Inflammatory macrophage treated with lipopolysaccharide for 4 hours (primary cell): ENCODE measurements at places on chromosomes 7 and 10.

- DNase-seq, result peak; percentile 53
Measured at GRCh38 chr10:59829024-59829423, 75.8 kb upstream of the MRLN start.

DNA sequence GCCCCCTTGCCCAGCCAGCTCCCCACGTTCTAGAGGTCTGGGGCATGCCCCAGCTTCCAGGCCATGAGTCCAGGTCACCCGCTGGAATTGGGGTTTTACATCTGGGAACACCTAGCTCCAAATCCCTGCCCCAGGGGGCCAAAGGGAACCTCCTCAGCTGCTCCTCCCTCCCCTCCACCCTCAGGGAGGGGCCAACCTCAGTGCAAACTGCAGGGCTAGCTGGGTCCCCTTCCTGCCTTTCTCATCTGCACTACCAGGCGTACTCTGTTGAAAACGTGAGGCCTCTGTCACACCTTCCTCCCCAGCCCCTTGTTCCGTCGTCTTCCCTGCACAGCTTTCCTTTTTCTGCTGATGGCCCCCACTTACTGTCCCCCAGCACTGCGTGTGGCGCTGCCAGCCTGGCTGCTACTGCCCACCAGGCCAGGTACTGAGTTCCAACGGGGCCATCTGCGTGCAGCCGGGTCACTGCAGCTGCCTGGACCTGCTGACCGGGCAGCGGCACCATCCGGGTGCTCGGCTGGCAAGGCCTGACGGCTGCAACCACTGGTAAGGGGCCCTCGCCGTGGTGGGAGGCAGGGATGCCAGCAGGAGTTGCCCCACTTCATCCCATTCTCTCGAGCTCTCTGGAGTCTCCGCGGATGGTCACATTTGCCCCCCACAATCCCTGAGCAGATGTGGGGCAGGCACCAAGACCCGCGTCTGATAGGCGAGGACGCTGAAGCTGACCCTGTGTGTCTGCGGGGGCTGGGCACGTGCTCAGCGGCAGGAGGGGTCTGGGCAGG lies 24.7 kb upstream of the ZNF862 start:
- no peak for DNase-seq

DNA sequence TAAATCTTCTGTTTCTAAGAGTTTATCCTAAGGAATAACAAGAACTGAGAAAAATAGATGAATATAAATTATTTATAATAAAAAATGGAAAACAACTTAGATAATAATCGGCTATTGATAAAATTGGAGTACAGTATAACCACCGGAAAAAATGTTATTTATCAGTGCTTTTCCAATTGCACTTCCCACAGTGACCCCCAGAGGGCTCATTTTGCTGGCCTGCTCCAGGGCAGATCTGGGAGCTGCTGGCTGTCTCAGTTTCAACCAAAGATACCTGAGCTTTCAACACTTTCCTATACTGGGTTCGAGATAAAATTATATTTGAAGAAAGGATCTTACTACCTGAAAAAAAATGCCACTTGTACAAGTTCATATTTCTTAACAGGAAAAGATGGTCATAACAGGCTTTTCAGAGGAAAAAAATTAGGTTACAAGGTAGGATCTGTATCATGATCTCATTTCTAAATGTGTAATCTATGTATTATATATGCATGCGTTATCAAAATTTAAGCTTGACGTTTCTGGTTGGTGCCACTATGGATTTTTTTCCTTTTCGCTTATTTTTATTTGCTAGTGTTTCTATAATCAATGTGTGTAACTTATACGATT lies 165.7 kb downstream of the NPSR1 start:
- peak; percentile 22 for DNase-seq

DNA sequence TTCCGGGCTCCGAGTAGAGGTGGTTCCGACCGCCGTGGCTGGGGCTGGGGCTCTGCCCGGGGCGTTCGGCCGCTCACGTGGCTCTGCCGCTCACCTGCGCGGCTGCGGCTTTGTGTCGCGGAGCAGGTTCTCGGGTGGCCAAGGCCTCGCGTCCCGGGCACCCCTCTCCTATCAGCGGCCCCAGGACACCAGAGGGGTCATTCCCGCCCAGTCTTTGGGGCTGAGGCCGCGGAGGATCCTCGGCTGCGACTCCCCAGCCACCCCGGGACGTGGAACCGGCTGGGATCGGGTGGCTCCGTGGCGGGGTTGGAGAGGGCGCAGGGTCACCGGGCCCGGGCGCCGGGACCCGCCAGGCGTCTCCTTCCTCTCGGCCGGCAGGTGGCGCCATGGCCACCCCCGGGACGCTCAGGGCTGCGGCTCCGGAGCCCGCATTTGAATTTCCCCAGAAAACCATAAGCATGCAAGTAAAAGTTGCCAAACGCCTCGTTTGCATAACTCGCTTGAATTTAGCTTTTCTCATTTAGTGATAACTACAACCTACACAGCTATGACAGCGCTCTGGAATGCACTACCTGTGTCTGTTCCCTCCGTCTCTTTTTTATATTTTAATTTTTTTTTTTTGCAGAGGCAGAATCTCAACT lies 1.2 kb downstream of the COL26A1 start:
- peak; percentile 64 for DNase-seq

DNA sequence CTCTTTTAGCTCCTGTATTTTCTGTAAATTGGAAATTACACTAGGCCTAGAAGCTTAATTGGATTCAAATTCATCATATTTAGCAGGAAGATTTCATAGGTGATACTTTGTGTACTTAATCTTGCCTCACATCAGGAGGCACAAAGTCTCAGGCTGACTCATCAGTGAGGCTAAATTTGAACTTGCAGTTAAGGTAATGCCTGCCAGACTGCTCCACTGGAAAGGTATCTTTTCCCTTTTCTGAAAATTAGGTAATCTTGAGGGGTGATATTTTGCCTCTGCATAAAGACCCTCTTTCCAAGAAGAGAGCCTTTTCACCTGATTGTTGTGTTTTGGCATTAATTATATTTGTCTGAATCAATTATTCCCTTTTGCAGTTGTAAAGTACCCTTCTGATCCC lies 14.6 kb downstream of the PPIA start:
- no peak for DNase-seq

DNA sequence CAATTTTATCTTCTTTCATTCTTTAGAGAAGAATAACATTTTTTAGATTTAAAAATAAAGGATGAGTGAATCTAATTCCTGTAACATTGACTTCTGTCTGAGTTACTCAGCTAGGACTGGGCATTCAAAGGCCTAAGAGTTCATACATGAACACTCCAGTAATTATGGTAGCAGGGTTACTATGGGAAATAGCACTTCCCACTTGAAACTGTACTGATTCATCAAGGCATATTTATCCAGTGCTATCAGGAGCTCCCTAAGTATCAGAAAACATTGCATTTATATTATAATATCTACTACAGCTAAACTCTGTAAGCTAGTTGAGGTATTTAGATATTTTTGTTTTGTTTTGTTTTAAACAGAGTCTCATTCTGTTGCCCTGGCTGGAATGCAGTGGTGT lies 41.8 kb downstream of the NDUFB2 start:
- no peak for DNase-seq

- no peak for DNase-seq
Measured at GRCh38 chr7:125316466-125316865, 386.8 kb upstream of the POT1 start.

DNA sequence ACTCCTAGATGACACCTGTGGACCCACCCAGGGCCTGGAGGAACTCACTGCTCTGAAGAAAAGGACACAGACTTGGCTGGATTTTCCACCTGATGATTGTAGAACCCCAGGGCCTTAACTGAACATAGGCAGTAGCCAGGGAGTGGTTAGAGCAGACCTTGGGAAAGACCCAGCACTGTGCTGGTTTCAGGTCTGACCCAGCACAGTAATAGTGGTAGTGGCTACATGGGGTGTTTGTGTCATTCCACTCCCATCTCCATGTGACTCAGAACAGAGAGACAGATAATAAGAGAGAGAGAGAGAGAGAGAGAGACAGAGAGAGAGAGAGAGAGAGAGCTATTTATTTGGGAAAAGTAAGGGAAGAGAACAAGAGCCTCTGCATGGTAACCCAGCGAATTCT lies 239.1 kb upstream of the MEOX2 start:
- DNase-seq, result no peak

DNA sequence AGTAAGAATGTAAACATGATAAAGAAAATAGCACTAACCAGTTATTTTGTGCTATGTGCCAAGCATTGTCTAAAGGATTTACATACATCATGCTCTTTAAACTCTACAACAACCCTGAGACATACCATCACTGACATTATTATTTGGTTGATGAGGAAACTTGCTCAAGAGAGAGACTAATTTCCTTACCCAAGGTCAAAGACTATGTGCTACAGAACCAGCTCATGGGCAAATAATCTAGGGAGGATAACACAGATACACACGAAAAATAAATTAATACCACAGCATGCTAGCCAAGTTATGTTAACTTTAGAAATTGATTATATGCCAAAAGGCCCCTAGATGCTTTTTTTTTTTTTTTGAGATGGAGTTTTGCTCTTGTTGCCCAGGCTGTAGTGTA lies 2.7 kb downstream of the ANKRD16 start:
- no peak for DNase-seq

DNA sequence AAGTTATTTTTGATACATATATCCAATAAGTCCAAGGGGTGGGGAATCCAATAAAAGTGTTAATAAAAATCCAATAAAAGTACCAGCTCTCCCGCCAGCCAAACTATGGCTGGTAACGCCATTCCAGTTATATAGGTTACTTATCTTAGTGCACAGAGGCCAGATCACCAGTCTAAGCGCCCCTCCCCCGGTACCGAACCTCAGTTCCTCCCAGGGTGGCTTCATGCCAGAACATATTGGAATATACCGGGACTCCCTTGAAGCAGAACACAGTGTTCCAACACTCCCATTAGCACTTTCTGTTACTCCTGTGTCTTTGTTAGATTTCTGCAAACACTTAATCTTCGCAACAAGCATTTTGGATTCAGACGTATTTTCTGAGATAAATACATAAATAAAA lies 7.5 kb downstream of the FBH1 start:
- no peak for DNase-seq

DNA sequence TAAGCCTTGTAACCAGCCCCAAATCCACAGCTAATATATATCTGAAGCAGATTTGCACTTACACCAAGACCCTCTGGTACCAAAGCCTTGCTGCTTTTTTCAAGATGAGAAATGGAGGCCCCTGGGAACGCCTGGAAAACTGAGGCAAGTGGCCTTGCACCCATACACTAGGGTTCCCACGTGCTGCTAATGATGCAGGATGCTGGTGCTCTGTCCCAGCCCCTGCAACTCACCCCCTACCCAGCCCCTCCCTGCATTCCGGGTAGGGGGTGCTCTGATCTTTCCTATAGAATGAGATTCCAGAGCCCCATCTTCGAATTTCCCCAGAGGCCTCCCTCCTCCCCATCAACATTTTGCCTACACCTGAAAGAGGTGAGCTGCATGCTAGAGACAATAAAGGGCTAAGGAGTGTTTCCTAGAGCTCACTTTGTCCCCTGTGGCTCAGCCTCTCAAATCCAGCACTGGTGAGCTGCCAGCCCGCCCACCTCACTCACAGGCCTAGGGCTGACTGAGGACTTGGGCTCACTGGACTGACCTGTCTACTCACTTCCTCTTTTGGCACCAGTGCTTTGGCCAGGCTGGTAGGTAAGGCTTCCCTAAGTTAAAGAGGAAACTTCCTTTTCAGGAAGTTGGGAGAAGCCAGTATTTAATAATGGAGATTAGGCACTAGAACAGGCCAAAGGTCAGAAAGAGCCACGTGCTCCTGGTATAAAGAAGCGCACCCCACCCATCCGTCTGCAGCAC lies 9.8 kb downstream of the RBP4 start:
- peak; percentile 47 for DNase-seq

DNA sequence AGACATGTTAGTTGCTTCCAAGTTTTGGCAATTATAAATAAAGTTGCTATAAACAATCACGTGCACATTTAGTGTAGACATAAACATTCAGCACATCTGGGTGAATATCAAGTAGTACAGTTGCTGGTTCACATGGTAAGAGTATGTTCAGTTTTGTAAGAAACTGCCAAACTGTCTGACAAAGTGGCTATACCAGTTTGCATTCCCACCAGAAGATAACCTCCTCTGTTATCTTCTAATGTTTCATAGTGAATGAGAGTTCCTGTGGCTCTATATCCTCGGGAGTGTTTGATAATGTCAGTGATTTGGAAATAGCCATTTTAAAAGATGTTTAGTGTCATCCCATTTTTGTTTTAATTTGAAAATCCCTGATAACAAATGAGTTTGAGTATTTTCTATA lies 259.6 kb upstream of the PLXDC2 start:
- no peak for DNase-seq

DNA sequence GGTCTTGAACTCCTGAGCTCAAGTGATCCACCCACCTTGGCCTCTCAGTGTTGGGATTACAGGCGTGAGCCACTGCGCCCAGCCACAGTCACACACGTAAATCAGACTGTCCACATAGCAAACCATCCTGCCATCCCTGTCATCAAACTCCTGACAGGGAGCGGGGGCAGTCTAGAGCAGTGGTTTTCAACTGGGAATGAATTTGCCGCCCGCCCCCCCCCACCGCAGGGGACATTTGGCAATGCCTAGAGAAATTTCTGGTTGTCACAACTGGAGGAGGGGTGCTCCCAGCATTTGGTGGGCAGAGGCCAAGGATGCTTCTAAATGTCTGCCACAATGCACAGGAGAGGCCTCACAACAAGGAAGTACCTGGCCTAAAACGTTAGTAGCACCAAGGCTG lies 24.1 kb downstream of the CAMK2G start:
- no peak for DNase-seq

- DNase-seq, result no peak
Measured at GRCh38 chr10:91653219-91653870, 20.5 kb upstream of the PPP1R3C start.

GRCh38 chr10:46228563-46229071 lies 58.2 kb upstream of the ANTXRL start:
- DNase-seq, result peak; percentile 54

DNA sequence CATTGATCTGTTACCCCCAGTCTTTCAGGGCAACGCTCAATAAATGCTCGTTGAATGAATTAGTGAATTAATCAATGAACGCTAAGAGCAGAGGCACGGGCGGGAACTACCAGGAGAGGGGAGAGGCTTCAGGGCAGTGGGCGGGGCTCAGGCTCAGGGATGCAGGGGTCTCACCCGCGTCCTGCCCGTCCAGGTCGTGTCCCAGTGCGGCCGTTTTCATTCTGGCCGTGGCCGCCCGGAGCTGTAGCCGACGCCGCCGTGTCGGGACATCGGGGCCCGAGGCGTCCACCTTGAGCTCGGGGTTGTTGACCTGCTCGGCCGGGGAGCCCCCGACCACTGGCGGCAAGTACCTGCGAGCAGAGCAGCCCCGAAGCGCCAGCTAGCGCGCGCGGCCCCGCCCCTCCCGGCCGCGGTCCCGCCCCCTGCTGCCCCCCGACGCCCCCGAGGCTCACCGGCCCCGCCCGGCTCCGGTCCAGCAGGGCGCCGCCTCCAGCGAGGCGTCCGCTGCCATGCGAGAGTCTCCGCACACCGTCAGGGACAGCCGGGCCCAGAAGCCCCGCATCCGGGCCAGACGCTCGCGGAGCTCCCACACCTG lies 2.8 kb upstream of the GAL3ST4 start:
- no peak for DNase-seq

GRCh38 chr10:118901380-118901779 lies 128.1 kb upstream of the NANOS1 start:
- no peak for DNase-seq

GRCh38 chr7:105943486-105943885 lies 19.6 kb upstream of the CDHR3 start:
- no peak for DNase-seq

GRCh38 chr7:79046061-79046460 lies 407.4 kb downstream of the MAGI2 start:
- DNase-seq, result no peak

- no peak for DNase-seq
Measured at GRCh38 chr7:5624386-5625365, 156.8 kb downstream of the RNF216 start.
